ENCODE measurements at places on chromosomes 3 and 15.
A peak's percentile ranks its signal among the peaks of the same experiment; 100 is the strongest.

DNA sequence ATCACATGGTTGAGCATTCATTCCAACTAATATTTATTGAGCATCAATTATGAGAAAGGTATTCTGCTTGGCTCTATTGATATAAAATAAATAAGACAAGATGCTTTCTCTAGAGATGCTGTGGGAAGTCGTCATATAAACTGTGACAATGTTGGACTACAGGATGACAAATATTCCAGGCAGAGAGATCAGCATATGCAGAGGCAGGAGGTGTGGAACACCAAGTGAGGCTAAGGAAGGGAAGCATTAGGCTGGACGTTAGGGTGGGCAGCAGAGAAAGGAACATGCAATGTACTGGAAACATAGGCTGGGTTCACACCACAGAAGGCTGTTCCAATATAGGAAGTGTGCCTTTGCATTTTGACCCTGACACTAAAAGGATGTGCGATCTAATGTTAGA lies 38.6 kb downstream of the CD200 start:
- DNase-seq: no peak

DNA sequence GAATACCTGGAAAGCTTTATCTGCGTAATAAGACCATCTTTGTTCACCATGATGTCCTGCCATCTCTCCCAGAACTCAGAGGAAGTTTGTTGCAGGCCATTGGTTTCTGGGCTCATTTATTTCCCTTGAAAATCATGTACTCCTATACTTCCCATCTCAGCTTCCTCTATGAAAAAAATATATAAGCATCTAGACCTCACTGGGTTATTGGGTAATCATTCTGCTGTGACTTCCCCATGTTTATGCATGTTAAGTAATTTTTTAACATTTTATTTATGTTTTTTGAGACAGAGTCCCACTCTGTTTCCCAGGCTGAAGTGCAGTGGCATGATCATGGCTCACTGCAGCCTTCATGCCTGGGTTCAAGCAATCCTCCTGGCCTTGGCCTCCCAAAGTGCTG lies 184.5 kb downstream of the ZPLD1 start:
- no peak for DNase-seq

GRCh38 chr3:12149029-12149428 lies 9.7 kb downstream of the TIMP4 start:
- DNase-seq: no peak

- no peak for DNase-seq
Measured at GRCh38 chr3:111763968-111764367, 95.1 kb upstream of the PHLDB2 start.

DNA sequence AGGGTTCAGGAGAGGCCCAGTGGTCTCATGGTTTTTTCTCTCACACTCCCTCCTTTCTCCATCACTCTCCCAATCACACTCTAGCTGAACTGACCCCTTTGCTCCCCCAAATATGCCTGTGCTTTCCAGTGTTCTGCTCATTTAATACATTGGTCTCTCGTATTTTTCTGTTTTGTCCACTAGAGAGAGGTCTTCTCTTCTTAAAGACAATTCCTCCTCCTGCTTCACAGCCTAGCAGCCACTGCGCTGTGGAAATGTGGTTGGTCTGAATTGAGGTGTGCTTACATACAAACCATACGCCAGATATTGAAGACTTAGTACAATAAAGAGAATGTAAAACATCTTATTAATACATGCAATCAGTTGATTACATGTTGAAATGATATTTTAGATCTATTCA lies 60.6 kb upstream of the XCR1 start:
- no peak for DNase-seq

DNA sequence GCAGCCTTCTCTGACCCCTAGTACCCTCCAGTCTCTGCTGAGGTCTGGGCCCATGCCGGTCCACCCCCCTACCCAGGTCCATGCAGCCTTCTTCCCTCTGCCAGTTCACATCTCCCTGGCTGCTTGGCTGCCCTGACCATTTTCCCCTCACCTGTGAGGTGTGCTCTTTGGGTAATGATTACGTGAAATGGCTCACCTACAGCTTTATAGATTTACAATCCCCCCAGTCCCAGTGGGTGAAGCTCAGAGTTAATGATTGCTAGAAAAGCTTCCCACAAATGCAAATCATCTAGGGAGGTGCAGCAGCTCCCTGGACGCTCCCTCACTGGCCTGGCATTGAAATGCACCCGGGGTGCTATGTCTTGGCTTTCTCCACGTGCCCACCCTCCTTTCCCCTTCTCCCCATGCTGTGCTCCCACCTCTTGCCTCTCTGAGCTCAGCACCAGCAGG lies 18.7 kb downstream of the PAQR5 start:
- no peak for DNase-seq

DNA sequence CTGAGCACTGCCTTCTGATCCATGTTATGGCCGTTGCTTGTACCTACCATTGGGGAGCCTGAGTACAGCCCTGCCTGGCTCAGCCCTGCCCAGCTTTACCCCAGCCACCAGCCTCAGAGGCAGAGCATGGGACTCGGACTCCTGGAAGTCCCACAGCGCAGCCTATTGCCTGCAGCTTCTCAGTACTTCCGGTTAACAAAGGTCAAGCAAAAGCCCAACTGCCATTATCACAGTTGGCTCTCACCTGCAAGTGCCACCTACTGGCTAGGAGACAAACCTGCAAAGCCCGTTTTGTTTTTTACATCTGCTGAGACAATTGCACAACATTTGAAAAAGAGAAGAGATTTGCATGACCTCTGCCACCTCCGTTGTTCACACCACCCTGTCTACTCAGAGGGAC lies 1081.7 kb downstream of the NAALADL2 start:
- peak; percentile 33 for DNase-seq

GRCh38 chr3:66747261-66747660 lies 246.4 kb upstream of the LRIG1 start:
- DNase-seq: no peak

- peak; percentile 38 for DNase-seq
Measured at GRCh38 chr3:191324936-191325335, 4.3 kb upstream of the CCDC50 start.

GRCh38 chr3:132703733-132704132 lies 18.5 kb downstream of the NPHP3 start:
- DNase-seq: no peak

DNA sequence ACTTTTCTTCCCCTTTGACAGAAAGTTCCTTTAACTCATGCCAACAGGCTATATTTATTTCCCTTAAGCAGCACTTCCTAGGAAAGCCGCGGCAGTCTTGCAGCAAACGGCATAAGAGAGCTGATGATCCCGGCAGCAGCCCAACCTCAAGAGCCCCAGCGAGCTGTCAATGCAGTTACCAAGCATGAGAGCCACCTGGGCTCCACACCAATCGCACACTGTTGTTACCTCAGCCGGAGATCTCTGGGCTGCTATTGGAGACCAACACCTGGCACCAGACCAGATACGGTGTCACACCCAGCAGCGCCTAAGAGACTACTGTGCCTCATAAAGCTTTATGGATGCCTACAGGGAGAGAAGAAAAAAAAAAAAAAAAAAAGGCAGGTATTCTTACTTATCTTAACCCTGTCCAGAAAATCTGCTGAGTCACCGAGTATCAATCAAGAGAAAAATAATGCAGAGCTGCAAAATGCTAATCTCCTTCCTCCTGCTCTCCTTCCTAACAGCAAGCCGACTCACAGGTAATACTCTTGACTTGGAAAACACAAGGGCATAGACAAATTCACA lies 11.7 kb downstream of the ABCC5 start:
- peak; percentile 99 for DNase-seq

DNA sequence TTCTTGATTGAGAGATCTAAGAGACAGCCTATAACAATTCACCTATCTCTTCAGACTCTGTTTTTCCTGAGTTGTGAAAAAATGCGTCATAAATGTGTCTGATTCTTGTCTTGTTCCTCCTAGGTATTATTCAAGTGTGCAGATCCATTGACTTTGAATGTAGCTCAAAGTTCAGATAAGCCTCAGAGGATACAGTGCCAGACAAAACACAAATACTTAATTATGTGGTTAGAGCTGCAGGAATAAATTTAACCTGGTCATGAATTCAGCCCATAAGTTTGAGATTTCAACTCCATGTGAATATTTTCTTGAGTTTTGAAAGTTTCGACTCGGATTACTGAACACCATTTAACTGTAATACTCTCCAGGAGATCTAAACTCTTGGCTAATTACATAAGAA lies 174.0 kb downstream of the ECT2 start:
- DNase-seq: no peak
